GM23338 (cell line): ENCODE measurements at places on chromosomes 5 and 9.

GRCh38 chr5:154059039-154059430, 20.3 kb downstream of the MFAP3 start:
- peak; percentile 31 for DNase-seq

- no peak for DNase-seq
Observed at GRCh38 chr5:1060535-1060981, 51.3 kb downstream of the SLC12A7 start.

GRCh38 chr5:76604838-76605237, 18.4 kb downstream of the F2RL2 start:
- DNase-seq, result no peak

- DNase-seq, result peak; percentile 51
Observed at GRCh38 chr5:57209316-57210040, 35.6 kb downstream of the GPBP1 start.
